ENCODE measurements at places on chromosomes 3 and 15. TPM values are rescaled to one million over a fixed set of nuclear protein-coding genes. Genes with fewer than 3 reads are reported as not detected.

GABRB3 gene
- total RNA-seq: 1.8 TPM

ZMYND10 gene
- total RNA-seq: 1.5 TPM

ST6GAL1 gene
- total RNA-seq: not detected

CCDC71 gene
- 31.1 TPM for total RNA-seq

GOLGA8J gene
- total RNA-seq: not detected

LDHAL6B gene
- not detected for total RNA-seq

TM4SF4 gene
- 0.15 TPM for total RNA-seq

SLC6A11 gene
- total RNA-seq: not detected

All from smooth muscle cell of trachea (primary cell).